ENCODE measurements at places on chromosomes 3 and 15.

- no peak for DNase-seq
These were observed 58.5 kb upstream of the KLF13 start for GRCh38 chr15:31268108-31268501.

GRCh38 chr3:123422457-123422856 is 26.4 kb downstream of the ADCY5 start:
- DNase-seq = no peak

GRCh38 chr3:144548346-144548745 is 576.7 kb downstream of the DIPK2A start:
- DNase-seq = no peak

DNA sequence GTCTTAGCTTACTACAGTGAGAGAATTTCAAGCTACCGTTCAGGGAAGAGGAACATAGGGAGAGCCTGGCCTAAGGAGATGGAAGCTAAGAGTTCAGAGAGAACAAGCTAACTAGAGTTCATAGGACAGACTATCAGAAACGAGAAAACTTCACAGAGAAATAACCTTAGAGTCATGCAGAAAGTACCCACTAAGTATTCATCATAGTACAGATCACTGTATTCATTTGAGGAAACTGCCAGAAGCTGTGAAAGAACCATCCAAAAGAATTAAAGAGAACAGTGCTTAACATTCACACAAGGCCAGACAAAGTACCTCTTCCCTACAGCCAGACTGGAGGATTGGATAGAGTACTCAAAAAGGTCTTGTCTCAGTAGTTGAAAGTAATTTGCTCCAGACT is 15.2 kb upstream of the GBE1 start:
- no peak for DNase-seq

DNA sequence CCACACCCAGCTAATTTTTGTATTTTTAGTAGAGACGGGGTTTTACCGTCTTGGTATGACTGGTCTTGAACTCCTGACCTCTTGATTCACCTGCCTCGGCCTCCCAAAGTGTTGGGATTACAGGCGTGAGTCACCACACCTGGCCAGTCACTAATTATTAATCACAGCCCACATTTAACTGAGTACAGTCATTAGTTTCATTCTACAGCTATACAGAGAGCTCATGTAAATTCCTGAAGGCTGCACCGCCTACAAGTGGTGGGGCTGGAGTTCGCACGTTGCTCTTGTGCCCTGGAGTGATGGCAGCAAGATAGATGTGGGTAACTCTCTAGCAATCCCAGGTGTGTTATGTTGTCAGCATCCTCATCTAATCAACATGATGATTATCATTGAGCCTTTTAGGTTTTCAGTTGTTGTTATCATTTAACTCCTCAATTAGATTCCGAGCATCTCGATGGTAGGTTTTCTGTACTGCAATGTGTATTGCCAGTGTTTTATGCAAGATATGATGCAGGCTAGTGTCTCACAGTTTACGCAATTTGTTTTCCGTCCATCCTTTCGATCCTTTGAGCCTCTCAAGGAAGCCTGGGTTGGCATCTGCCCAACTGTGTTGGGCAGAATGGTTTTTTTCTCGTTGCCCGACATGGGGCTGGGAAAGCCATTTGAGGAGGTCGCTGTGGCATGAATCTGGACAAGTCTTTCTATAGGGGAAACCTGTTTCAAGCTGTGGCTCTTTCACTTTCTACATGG is 216.3 kb downstream of the LPP start:
- no peak for DNase-seq

DNA sequence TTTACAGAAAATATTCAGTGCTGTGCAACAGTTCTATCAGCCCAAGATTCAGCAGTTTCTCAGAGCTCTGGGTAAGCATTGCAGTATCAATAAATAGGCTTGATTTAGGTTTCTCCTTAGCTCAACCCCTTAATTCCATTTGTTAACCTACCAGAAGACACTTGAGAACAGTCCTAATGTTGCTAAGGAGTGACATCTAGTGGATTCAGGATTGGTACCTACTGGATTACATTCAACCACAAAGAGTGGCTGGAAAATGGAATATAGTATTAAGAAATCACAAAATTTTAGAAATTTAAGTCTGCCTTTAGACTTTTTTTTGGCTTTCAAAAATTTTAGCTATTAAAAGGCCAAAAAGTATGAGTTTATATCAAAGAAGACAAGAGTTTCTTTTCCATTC is 34.7 kb downstream of the POLG start:
- no peak for DNase-seq

GRCh38 chr15:82714016-82714415 is 4.3 kb upstream of the AP3B2 start:
- DNase-seq = no peak

DNA sequence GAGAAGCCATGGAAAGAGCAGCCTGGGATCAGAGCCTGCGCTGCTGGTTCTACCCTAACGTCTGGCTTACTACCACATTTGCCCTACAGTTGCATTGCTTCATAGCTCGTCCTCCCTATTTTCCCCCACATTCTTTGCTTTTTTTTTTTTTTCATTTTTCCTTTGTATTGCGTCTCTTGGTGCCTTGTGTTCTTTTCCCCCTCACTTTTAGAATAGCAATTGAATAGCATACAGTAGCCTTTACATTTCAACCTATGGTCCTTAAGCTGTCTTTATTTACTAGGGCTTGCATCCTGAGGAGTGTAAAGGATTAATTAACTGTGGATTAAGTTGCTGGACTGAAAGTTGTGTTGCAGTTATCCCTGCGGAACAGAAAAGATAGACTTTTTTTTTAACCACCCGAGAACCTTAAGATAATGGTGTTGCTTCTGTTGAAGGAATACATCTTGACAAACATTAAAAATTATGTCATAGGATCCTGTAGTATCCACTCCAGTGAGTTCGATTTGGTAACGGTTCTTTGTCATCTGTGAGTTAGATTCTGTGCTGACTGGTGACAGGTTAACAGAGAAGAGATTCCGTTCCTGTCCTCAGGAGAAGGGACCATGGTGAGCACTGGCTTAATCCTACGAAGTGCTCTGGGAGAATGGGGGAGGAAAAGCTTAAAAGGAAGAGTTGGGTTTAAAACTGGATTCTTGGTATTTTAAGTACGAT is 417.4 kb upstream of the NAALADL2 start:
- no peak for DNase-seq
